ENCODE measurements at places on chromosomes 13 and 19.

DNA sequence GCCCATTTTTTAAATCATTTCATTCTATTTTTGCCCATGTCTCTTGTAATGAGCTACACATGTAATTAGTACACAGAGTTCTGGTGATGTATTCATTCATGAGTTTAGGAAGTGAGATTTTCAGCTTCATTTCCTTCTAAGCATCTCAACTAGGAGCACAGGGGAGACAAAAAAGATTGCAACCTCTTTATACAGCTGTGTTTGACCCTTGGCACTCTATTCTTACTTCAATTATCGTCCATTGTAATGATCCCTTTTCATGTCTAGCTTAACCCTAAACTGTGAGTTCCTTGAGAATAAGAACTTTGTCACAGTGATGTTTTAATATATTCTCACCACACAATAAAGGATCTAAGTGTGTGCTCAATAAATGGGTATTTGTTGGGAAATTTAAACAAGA is 67.1 kb downstream of the GPC6 start:
- DNase-seq: no peak

DNA sequence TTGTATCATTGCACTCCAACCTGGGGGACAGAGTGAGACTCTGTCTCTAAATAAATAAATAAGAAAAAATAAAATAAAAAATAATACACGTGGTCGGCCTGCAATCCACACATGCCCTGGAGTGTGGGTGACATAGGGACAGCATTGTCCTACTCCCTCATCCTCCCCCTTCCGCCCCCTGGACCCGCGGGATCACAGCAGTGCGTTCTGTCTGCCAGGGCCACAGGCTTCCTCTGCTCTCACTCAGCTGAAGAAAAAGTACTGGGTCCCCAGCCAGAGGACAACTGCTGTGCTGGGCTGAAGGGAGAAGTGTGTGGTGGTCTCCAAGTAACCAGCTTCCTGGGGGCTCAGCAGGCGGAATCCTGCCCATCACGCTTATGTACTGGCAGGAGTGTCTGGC is 6.3 kb downstream of the BCAT2 start:
- DNase-seq: no peak

DNA sequence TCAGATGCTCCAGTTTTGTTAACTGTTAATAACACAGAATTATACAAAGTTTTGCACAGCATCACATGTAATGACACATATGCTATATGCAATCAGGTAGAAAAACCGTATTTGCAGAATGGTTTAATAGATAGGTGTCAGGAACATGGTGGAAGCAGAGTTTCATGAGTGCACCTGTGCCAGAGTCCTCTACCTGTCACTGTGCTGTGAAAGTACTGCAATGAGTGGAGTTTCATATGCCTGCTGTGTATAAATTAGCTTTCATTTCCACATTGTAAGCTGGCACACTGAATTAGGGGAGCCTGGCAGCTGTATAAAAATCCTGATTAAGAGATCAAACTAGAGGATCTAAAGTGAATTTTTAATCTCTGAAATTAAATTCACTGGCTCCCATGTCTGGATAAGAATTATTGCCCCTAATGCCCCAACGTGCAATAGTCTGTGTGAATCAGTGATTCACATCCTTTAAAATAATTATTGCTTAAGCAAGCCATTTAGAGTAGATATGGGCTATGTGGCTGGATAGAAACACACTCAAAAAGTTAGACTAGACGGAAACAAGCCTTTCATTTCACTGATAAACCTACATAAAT is 8.5 kb upstream of the EEF1AKMT1 start:
- DNase-seq: no peak

- DNase-seq: no peak
Observed at GRCh38 chr19:13150931-13151604, 857 bp downstream of the IER2 start.

DNA sequence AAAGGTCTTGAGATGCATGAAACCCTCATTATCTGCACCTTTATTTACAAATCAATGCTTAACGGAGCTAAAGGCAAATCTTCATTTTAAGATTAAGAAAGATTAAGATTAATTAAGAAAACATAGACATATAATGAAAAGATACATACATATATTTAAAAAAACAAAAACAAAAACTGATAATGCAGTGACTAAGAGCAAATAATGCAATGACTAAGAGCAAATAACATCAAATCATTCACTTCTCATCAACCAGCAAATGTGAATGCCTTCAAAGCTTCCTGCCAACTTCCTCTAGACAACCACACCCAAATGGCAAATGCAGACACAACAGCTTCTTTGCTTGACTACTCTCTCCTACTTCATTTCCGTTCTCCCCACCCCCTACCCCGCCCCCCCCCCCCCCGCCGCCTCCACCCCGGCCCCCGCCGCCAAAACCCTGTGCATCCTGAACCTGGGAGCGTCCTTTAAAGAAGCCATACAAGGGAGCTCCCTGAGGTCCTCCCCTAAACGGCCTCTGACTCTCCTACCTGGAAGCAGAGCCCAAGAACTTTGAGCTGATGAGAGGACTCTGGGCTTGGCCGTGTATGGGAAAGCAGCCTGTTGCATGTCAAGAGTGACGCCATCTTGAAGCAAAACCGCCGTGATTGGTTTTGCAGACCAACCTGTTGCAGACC is 24.5 kb downstream of the TEX101 start:
- peak; percentile 52 for DNase-seq

All from fibroblast of skin of abdomen (primary cell).